ENCODE measurements at places on chromosomes 13 and 19.

DNA sequence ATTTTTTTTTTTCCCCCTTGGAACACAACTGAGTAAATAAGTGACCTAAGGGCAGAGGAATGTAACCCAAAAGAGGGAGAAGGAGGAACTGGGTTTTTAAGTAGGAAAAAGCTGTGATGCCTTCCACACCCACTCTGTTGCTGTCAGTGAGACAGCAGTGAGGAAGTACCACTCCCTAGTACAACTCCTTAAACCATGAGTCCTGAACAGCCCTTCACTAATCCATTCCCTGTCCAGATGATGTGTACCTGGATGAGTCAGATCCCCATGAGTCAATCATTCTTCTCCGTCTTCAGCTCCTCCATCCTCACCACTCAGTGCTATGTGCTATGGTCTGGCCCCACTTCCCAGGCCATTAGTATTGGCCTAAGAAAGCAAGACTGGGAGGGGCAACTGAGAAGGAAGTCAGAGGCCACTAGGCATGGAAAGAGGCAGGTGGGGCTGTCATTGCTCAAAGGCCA, 12.9 kb upstream of the CXCL17 start:
- DNase-seq = no peak

DNA sequence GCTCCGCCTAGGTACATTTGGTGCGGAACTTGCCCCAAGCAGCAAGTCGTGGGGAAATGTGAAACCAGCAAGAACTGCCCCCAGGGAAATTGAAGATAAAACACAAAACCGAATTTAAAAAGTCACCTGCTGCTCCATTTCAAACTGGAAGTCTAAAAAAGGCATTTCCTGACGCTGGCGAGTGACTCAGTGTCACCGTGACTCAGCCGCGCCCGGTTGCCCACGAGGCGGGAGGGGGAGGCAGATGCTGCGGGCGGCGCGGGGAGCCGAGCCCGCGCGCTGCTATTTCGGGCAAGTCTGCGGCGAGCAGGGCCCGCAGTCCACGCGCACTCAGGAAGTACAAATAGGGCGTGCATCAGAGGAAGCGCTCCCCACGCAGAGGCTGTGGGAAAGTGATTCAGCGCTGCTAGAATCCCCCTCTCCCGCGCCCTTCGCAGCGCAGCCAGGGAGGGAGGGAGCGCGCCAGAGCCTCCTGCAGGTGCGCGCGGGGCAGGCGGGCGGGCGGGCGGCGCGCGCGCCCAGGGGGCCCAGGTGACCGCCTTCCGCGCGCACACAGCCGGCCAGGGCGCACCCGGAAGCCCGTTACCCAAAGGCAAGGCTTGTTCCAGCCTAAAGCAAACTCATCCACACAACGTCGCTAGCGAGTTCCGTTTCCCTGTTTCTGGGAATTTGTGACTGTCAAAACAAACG, 168.8 kb downstream of the COL4A1 start:
- peak; percentile 61 for DNase-seq

GRCh38 chr19:55254625-55254977, 4.2 kb downstream of the PPP6R1 start:
- no peak for DNase-seq

GRCh38 chr13:113777311-113778260, 18.6 kb downstream of the TMEM255B start:
- DNase-seq = no peak

DNA sequence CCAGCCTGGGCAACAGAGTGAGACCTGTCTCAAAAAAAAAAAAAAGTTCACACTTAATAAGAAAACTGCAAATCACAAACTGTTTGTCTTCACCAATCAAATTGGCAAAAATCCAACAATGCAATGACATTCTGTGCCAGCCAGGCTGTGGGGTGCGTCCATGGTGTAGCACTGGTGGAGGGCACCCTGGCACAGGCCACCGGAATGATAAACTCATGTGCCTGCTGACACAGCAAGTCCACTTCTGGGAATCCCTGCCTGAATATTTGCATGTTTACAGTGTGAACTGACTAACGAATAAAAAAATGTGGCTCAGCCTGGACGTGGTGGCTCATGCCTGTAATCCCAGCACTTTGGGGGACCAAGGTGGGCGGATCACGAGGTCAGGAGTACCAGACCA, 1.6 kb upstream of the LRRC25 start:
- DNase-seq = no peak

DNA sequence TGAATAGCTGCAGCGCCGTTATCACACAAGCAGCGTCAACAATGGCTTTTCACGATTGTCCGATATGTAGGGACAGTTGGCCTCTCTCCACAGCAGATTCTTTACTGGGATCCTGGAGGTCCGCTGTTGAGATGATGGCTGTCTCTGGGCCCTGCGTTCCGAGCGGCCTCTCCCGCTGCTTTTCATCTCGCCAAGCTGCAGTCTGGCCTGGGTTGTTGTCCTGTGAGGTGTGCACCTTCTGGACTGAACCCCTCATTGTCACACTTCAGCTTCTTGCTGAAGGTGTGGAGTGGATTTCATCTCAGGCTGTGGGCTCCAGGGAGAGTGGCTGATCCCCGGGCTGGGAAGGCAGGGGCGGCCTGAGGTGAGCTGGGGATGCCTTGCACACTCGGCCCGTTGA, 9.6 kb downstream of the UPF1 start:
- no peak for DNase-seq

Data from left ventricle myocardium inferior (tissue), 1 donor.